H9 (cell line): ENCODE measurements at places on chromosomes 11 and 22. TPM values are rescaled to one million over a fixed set of nuclear protein-coding genes. Genes with fewer than 3 reads are reported as not detected.

The CBLIF gene
- total RNA-seq: not detected in 2 replicates

DNA sequence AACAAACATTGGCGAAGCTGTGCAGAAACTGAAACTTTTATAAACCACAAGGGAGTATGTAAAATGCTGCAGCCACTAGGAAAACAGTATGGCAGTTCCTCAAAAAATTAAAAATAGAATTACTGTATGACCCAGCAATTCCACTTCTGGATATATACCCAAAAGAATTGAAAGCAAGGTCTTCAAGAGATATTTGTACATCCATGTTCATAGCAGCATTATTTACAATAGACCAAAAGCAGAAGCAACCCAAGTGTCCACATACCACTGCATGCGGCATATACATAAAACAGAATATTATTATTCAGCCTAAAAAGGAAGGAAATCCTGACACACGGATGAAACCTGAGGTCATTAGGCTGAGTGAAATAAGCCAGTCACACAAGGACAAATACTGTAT is 85.8 kb downstream of the RELT start:
- H3K4me1 ChIP-seq: no peaks in the 10 kb centered on the region
- no peak overlapping the region for H3K4me3 ChIP-seq
- H3K36me3 ChIP-seq: no peaks in the 10 kb centered on the region
- no peak for DNase-seq
- H3K27me3 ChIP-seq: no peaks in the 10 kb centered on the region

The MMP1 gene
- total RNA-seq: not detected in 2 replicates

The POU2AF2 gene
- not detected in 2 replicates for total RNA-seq

GRCh38 chr11:33529461-33529860 is 171.2 kb downstream of the C11orf91 start:
- H3K4me1 ChIP-seq: no peaks in the 10 kb centered on the region
- no peaks in the 10 kb centered on the region for H3K27me3 ChIP-seq
- H3K36me3 ChIP-seq: no peaks in the 10 kb centered on the region; the same call in 2 of the 3 replicates
- H3K27ac ChIP-seq: no peak overlapping the region
- no peak overlapping the region for H3K4me3 ChIP-seq

DNA sequence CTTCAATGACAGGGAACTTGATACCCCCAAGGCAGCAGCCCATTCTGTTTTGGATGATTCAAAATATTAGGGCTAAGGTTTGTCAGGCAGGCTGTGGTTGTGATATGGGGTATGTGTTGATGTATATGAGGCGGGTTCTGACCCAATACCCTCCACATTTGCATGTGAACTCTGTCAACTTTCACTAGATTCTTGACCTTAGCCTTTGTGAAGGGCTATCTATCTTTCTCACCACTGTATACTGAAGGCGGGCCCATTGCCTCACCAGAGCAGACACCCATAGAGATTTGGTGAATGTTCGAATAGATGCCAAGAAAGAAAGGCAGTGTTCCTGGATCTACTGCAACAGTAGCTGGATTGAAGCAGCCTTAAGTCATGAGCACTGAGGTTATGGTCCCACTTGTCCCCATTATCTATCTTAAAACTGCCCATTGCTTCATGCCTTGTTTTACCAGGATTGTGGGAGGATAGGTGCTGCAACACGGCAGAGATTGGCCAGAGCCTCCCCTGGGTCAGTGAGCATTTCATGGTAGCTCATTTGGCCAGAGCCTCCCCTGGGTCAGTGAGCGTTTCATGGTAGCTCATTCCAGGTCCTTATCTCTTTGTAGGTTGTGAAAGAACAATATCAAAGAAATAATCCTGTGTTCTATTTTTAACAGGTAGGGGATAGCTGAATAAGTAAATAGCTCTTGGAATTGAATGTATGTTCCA is 399.6 kb downstream of the TMEM135 start:
- H3K27ac ChIP-seq: no peak overlapping the region
- no peaks in the 10 kb centered on the region for H3K27me3 ChIP-seq
- no peaks in the 10 kb centered on the region for H3K4me1 ChIP-seq

The RPUSD4 gene
- total RNA-seq: 42.9 and 43.1 TPM in 2 replicates

The ADAMTS15 gene
- 1.3 and 1.5 TPM in 2 replicates for total RNA-seq

- peaks cover 2% of the 10 kb centered on the region; the same call in 1 of the 2 replicates for H3K4me1 ChIP-seq
- H3K27me3 ChIP-seq: no peaks in the 10 kb centered on the region
- DNase-seq: peak; percentile 20
- H3K27ac ChIP-seq: no peak overlapping the region
These were observed 58.3 kb upstream of the EMID1 start for GRCh38 chr22:29147331-29147899.

DNA sequence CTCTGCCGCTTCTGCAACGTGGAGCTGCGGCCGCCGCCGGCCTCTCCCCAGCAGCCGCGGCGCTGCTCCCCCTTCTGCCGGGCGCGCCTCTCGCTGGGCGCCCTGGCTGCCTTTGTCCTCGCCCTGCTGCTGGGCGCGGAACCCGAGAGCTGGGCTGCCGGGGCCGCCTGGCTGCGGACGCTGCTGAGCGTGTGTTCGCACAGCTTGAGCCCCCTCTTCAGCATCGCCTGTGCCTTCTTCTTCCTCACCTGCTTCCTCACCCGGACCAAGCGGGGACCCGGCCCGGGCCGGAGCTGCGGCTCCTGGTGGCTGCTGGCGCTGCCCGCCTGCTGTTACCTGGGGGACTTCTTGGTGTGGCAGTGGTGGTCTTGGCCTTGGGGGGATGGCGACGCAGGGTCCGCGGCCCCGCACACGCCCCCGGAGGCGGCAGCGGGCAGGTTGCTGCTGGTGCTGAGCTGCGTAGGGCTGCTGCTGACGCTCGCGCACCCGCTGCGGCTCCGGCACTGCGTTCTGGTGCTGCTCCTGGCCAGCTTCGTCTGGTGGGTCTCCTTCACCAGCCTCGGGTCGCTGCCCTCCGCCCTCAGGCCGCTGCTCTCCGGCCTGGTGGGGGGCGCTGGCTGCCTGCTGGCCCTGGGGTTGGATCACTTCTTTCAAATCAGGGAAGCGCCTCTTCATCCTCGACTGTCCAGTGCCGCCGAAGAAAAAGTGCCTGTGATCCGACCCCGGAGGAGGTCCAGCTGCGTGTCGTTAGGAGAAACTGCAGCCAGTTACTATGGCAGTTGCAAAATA is 816 bp downstream of the PDE3B start:
- DNase-seq: peak; percentile 63
- no peaks in the 10 kb centered on the region for H3K36me3 ChIP-seq
- H3K4me3 ChIP-seq: peak overlapping the region; percentile 79
- peaks cover 2% of the 10 kb centered on the region; the same call in 1 of the 2 replicates for H3K27me3 ChIP-seq
- H3K4me1 ChIP-seq: 0 out of 2 replicates have a peak, but pooled peaks cover 2% of the 10 kb centered on the region
- H3K27ac ChIP-seq: no peak overlapping the region

The GSTT2B gene
- 4.5 and 4.7 TPM in 2 replicates for total RNA-seq

GRCh38 chr22:39623603-39624500 is 53.3 kb downstream of the CACNA1I start:
- H3K27ac ChIP-seq: no peak overlapping the region
- H3K4me3 ChIP-seq: no peak overlapping the region
- no peaks in the 10 kb centered on the region; the same call in 1 of the 2 replicates for H3K27me3 ChIP-seq
- H3K4me1 ChIP-seq: 0 out of 2 replicates have a peak, but pooled peaks cover 5% of the 10 kb centered on the region

The KRTAP5-8 gene
- total RNA-seq: not detected in 2 replicates

DNA sequence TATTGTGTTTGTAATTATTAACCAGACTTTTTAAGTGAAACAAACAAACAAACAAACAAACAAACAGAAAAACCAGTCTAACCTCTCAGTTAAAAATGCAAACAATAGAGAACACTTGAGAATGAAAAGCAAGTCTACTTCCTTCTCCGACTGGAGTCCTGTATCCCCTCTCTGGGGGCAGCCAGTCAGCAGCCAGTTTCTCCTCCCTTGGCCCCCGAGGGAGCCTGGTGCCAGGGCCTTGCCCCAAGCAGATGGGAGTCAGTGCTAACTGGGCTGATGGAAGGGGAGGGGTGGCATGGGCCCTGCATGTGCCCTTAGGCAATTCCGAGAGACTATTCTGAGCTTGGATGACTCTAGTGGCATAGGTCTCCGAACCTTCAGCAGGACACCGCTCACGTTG is 137.2 kb downstream of the GRIK4 start:
- peaks cover 53% of the 10 kb centered on the region for H3K27me3 ChIP-seq
- no peak overlapping the region for H3K4me3 ChIP-seq
- no peak for DNase-seq
- no peak overlapping the region for H3K27ac ChIP-seq
- no peaks in the 10 kb centered on the region for H3K36me3 ChIP-seq

DNA sequence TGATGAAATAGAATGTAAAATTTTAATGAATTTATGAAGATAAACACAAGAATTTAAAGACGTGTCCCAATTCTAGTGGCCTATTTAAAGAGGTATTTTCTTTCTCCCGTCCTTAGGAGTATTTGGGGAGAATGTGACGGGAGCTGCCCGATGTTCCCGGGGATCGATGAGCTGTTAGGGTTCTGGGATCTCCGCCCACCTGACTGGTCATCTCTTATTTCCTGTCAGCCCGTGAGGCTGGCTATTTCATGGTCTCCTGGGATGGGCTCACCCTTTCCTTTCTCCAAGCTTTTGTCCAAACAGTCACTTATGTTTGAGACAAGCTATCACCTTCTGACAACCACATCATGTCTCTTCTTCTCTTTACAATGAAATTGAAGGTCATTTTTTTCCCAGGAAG is 16.9 kb upstream of the CLMP start:
- 0 out of 2 replicates have a peak, but pooled peaks cover 2% of the 10 kb centered on the region for H3K27me3 ChIP-seq
- H3K36me3 ChIP-seq: no peaks in the 10 kb centered on the region
- no peak overlapping the region for H3K4me3 ChIP-seq
- no peak for DNase-seq
- H3K4me1 ChIP-seq: no peaks in the 10 kb centered on the region; the same call in 1 of the 2 replicates

The C11orf52 gene
- 4.0 and 4.4 TPM in 2 replicates for total RNA-seq

The MYO18B gene
- total RNA-seq: 0.26 and 0.46 TPM in 2 replicates

DNA sequence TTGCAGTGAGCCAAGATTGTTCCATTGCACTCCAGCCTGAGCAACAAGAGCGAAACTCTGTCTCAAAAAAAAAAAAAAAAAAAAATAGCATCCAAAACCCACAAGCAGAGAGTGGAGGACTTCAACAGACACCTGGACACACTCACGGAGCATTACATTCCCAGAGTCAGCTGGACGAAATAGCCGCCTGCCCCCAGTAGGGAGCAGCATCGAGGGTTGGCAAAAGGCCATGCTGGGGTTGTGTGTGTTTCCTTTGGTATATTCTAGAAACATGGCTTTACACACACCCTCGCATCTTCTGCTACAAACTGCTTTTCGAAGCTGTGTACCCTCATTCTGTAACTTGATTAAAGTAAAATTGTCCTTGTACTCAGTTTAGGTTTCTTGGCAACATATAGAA is 5.3 kb downstream of the ADA2 start:
- H3K27ac ChIP-seq: no peak overlapping the region
- no peaks in the 10 kb centered on the region for H3K36me3 ChIP-seq
- H3K27me3 ChIP-seq: no peaks in the 10 kb centered on the region
- DNase-seq: peak; percentile 62

GRCh38 chr11:69963533-69964246 is 114.4 kb upstream of the ANO1 start:
- H3K36me3 ChIP-seq: no peaks in the 10 kb centered on the region
- no peak overlapping the region; the same call in 2 of the 3 replicates for H3K4me3 ChIP-seq
- no peaks in the 10 kb centered on the region; the same call in 1 of the 2 replicates for H3K4me1 ChIP-seq
- no peak overlapping the region for H3K27ac ChIP-seq
- no peak for DNase-seq
- no peaks in the 10 kb centered on the region; the same call in 1 of the 2 replicates for H3K27me3 ChIP-seq

GRCh38 chr11:113664069-113664980 is 41.8 kb downstream of the TMPRSS5 start:
- no peaks in the 10 kb centered on the region for H3K27me3 ChIP-seq
- no peak overlapping the region for H3K27ac ChIP-seq
- peaks cover 3% of the 10 kb centered on the region; the same call in 1 of the 2 replicates for H3K36me3 ChIP-seq
- H3K4me3 ChIP-seq: no peak overlapping the region

The NEU3 gene
- 15.9 and 16.2 TPM in 2 replicates for total RNA-seq

- no peak overlapping the region for H3K27ac ChIP-seq
- H3K4me3 ChIP-seq: no peak overlapping the region
- DNase-seq: no peak
- no peaks in the 10 kb centered on the region for H3K27me3 ChIP-seq
These were observed 506.1 kb downstream of the MIAT start for GRCh38 chr22:27163162-27164137.

- no peak overlapping the region; the same call in 2 of the 3 replicates for H3K4me3 ChIP-seq
- H3K4me1 ChIP-seq: no peaks in the 10 kb centered on the region
- DNase-seq: no peak
- H3K27me3 ChIP-seq: no peaks in the 10 kb centered on the region
- peaks cover 7% of the 10 kb centered on the region for H3K36me3 ChIP-seq
- no peak overlapping the region for H3K27ac ChIP-seq
These were observed 24.8 kb downstream of the CNTF start for GRCh38 chr11:58647141-58647699.

DNA sequence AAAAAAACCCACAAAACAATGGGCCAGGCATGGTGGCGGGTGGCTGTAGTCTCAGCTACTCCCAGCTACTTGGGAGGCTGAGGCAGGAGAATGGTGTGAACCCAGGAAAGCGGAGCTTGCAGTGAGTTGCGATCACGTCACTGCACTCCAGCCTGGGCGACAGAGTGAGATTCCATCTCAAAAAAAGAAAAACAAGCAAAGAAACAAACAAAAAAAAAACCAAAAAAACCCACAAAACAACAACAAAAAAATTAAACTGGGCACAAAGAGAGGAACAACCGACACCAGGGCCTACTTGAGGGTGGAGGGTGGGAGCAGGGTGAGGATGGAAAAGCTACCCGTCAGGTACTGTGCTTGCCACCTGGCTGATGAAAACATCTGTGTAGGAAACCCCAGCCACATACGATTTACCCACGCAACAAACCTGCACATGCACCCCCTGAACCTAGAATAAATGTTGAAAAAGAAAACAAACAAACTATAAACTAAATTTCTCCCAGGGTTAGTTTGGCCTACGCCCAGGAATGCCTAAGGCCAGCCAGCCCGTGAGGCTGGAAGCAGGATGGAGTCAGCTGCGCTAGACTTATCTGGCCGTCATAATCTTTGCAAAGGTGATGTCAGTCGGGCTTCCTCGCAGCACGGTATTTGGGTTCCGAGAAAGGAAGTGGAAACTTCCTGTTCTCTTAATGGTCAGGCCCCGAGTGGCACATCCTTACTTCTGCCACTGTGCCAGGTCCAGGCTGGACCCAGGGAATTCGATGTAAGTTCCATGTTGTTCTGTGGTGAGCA is 21.9 kb upstream of the CYB5R3 start:
- no peaks in the 10 kb centered on the region for H3K36me3 ChIP-seq
- DNase-seq: no peak
- no peaks in the 10 kb centered on the region for H3K27me3 ChIP-seq
- H3K27ac ChIP-seq: no peak overlapping the region

DNA sequence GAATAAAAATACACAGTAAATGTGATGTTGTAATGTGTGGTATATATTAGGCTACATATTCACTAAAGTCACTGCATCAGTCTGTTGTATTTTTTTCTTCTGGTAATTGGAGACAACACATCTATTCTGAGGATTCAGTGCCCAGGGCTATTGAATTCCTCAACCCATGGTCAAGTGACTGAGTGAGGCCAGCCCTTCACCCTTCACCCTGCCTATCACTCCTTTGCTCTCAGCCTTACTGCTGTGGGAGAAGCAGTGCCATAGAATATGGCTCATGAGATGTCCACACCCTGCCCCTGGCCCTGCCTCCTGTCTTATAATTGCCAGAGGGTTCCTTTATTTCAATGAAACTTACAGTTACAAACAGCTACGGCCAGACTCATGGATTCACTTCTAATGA is 295.6 kb downstream of the NTM start:
- no peaks in the 10 kb centered on the region for H3K27me3 ChIP-seq
- no peak for DNase-seq
- no peak overlapping the region for H3K27ac ChIP-seq
- no peak overlapping the region for H3K4me3 ChIP-seq

- H3K4me1 ChIP-seq: no peaks in the 10 kb centered on the region
- no peak for DNase-seq
- no peak overlapping the region for H3K27ac ChIP-seq
These were observed 223.4 kb downstream of the FAM76B start for GRCh38 chr11:95566211-95566610.
